Dermis microvascular lymphatic vessel endothelial cell (primary cell): ENCODE measurements at places on chromosomes 7 and 10. TPM values are rescaled to one million over a fixed set of nuclear protein-coding genes. Genes with fewer than 3 reads are reported as not detected.

DNA sequence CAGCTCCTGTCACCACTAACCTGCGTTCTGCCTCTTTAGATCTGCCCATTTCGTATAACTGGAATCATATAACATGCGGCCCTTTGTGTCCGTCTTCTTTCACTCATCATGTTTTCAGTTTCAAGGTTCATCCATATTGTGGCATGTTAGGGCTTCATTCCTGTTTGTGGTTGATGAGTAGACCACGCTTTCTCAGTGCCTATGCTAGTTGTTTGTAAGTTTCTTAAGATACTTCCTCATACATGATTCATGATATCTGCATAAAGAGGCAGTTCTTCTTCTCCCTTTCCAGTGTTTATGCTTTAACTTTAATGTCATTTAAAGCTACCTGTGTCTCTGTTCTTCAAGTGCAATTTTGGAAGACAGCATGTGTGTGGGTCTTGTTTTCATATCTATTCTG, 79.5 kb upstream of the FAM20C start:
- no peak for DNase-seq

DNA sequence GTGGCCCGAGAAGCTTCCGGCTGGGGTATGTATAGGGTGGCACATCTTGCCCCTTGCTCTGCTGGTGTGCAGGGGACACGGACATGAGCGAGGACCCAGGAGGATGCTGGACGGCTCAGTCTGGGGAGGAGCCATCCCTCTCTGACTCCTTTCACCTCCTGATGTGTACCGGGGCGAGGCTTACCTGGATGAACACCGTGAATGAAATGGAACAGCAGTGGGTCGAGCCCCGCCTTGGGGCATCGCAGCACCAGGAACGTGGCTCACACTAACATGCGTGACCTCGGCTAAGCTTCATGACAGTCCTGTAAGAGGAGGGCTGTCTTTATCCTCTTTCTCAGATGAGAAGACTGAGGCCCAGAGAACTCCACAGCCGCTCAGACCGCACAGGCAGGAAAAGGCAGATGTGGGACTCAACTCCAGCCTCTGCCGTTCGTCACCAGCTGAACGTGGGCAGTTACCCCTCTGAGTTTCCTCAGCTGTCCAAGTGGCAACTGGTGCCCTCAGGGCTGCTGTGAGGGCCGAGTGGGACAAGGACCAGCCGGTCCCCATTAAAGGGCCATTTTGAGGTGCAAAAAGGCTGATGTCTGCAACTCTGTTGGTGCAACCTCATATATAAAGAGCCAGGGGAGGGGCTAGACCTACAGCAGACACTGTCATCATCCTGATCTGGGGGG, 54.5 kb downstream of the INSIG1 start:
- no peak for DNase-seq

DNA sequence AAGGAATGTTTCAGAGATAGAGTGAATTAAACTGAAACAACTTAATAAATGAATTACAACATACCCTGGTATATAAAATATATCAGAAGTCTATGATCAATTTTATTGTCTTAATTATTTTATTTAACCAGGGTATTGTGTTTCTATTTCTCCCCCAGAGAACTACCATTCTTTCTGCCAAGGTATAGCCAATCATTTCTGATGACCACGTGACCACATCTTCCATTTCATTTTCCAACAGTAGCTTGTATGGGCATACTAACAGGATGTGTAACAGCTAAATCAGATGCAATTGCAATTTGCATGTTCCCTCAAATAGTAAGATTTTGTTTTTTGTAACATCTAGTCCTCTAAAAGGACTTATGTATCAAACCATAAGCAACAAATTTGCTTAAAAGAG, 123.9 kb upstream of the COL1A2 start:
- no peak for DNase-seq

DNA sequence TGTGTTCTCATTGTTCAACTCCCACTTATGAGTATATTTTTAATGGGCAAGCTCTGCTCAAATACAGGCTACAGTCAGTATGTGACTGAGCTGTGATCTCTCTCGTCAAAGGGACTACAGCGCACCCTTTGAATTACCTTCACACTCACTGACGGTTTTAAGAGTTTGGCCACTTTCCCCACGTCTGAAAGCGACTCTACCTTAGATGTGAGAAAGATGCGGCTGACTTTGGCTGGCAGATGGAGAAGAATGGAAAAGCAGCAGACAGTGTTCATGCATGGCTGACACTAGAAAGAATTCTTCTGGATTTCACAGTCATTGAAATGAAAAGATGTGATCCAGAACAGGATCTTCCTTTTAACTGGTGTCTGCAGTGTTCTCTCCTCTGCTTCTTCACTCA, 2.0 kb upstream of the ATRNL1 start:
- no peak for DNase-seq

PLEKHS1 gene
- not detected in 2 replicates for total RNA-seq

SLC29A3 gene
- 1.8 and 2.7 TPM in 2 replicates for total RNA-seq

FEZF1 gene
- total RNA-seq: not detected in 2 replicates
